ENCODE measurements at places on chromosomes 11 and 22. TPM values are rescaled to one million over a fixed set of nuclear protein-coding genes. Genes with fewer than 3 reads are reported as not detected.

The TMEM151A gene
- total RNA-seq, result 0.58 TPM

GRCh38 chr11:103619938-103620337 lies 416.5 kb upstream of the DDI1 start:
- no peak for DNase-seq

DNA sequence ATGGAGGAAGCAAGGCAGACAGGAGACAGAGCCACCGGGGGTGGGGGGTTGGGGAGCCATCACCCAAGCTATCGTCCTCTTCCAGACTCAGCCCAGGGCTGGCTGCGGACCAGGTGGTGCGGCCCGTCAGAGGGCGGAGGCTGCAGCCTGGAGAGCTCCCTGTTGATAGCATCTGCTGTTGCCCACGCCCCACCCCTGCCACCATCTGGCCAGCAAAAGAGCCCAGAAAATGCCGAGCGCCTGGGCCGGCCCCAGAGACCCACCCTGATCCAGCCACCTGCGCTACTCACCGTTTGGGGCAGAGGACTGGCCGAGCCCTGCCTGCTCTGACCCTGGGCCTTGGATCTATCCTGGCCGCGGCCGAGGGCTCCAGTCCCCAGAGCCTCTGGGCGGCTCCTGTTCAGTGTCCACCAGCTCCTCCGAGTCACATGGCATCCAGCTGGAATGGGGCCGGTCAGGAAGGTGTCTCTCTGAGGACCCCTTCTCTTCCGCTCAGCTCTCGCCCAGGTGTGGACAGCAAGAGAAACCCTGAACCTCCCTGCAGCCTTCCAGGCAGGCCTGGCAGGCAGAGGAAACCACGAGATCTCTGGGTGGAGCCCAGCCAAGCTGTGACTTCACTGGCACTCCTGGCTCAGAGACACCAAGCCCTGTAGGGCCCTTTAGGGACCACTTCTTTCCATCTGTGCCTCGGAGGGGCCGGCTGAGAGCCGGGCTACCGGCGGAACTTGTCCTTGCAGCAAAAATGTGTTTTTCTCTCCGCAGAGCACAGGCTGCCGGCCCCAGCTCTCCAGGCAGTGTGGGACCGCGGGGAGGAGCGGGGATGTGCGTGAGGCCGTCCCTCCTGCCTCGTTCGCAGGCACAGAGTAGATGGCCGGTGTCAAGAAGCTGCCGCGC lies at the start of gene MRGPRE:
Gene MRGPRE (minus strand): TSS at position 567 of the 894 bp plus-strand sequence. CDS start 3,618 bp downstream, outside the sequence.
- no peak for DNase-seq

- no peak for DNase-seq
Measured at GRCh38 chr11:45394294-45395085, 108.3 kb upstream of the SYT13 start.

GRCh38 chr22:48277868-48278581 lies 1515.6 kb downstream of the TBC1D22A start:
- no peak for DNase-seq

Measured in glomerular endothelial cell (primary cell).